Uterus (tissue), 4 donors: ENCODE measurements at places on chromosomes 4 and X. TPM values are rescaled to one million over a fixed set of nuclear protein-coding genes. Genes with fewer than 3 reads are reported as not detected.

DNA sequence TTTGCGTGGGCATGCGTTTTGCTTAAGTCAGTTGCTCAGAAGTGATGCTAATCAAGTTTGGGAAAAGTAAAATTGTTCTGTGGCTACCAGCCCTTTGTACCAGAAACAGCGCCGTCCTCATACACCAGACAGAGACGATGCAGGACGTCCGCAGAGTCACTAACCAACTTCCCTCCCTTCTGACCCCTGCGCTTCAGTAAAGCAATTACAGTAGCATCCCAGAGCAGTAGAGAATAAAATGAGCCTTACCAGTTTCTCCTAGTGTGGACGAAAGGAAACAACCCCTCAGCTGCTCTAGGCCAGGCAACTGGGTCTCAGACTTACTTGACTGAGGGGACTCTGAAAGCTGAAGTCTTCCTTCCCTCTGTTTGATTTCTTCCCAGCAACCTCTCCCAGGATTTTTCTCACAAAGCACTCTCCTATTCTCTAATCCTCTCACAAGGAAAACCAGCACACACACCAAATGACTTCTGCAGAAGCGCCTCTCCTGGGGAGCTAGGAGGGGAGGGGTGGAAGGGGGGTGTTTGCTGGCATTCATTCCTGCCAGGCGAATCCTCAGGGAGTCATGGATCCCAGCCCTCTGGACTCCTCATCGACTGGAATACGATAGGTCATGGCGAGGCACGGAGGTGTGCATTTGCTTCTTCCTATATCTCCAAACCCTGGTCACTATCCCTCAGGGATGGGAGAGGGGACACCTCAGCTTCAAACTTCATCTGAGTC lies 56.0 kb upstream of the MID1 start:
- H3K4me3 ChIP-seq: no peak overlapping the region
- no peak overlapping the region for H3K27ac ChIP-seq
- H3K27me3 ChIP-seq: no peaks in the 10 kb centered on the region
- no peak for DNase-seq
- no peaks in the 10 kb centered on the region for H3K4me1 ChIP-seq
- H3K36me3 ChIP-seq: no peaks in the 10 kb centered on the region

GRCh38 chrX:17160975-17161374 lies 214.0 kb upstream of the NHS start:
- H3K4me3 ChIP-seq: no peak overlapping the region
- no peak overlapping the region for H3K27ac ChIP-seq
- no peaks in the 10 kb centered on the region for H3K4me1 ChIP-seq

- H3K4me3 ChIP-seq: peak overlapping the region; percentile 43
- H3K4me1 ChIP-seq: peaks cover under 1% of the 10 kb centered on the region
- peak overlapping the region; percentile 98 for H3K27ac ChIP-seq
- no peaks in the 10 kb centered on the region for H3K36me3 ChIP-seq
- no peak for DNase-seq
- H3K27me3 ChIP-seq: no peaks in the 10 kb centered on the region
Observed at GRCh38 chr4:185535612-185536410, 504 bp upstream of the PDLIM3 start.

- no peak overlapping the region for H3K4me3 ChIP-seq
- no peaks in the 10 kb centered on the region for H3K4me1 ChIP-seq
- peak; percentile 16 for DNase-seq
- H3K27me3 ChIP-seq: no peaks in the 10 kb centered on the region
- no peaks in the 10 kb centered on the region for H3K36me3 ChIP-seq
Observed at GRCh38 chr4:24143741-24144140, 253.9 kb upstream of the PPARGC1A start.

DNA sequence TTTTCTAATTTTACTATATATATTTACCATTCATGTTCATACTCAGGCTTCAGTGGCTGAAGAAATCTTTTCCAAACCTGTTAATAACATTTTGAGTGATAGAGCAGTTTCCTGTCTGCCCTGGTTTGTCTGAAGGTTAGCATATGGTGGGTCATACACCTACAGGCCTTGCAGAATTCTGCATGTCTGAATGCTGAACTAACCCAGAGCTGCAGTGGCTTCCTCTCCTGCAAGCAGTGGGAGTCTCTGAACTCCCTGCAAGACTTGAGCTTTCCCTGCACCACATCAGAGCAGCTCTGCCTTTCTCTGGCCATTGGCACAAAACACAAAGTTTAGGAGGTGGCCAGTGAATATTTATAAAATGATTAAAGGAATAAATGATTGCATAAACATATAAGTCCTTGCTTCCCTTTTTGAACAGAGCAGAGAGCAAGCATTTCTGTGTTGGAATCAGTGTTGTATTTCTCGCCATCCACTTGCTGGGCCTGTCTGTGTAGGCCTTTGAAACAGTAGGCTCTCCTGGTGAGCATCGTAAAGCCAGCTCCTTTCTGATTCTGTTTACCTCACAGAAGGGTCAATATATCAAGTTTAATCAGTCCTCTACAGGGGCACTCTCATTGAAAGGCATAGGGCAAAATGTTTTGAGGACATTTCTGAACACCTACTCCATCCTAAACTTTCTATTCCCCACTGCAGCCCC lies 15.0 kb upstream of the UNC5C start:
- H3K27ac ChIP-seq: no peak overlapping the region

DNA sequence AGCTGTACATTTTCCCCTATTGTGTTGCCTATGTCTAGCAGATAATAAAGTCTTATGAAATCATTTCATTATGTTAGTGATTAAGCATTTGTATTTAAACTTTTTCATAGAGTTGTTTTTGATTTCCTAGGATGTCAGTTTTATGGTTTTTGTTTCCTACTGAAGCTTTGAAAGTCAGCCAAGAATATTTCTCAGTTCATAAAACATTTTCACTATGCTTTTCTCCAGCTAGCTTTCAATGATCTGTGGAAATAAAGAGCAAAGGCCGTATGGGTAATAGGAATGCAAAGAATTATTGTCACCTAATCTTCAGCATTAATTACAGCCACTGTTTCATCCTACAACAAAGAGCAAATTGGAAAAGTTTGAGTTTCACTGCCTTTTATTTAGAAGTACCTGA lies 145.7 kb upstream of the NUDT6 start:
- DNase-seq: no peak
- no peak overlapping the region for H3K4me3 ChIP-seq
- no peak overlapping the region for H3K27ac ChIP-seq

GRCh38 chr4:138804711-138805110 lies 210.9 kb upstream of the NOCT start:
- no peak for DNase-seq
- H3K27me3 ChIP-seq: no peaks in the 10 kb centered on the region
- H3K4me3 ChIP-seq: no peak overlapping the region
- no peak overlapping the region for H3K27ac ChIP-seq

GRCh38 chr4:113024388-113024787 lies 25.1 kb upstream of the ANK2 start:
- no peak overlapping the region for H3K4me3 ChIP-seq
- H3K27ac ChIP-seq: no peak overlapping the region
- DNase-seq: no peak

- no peak overlapping the region for H3K27ac ChIP-seq
- H3K4me1 ChIP-seq: no peaks in the 10 kb centered on the region
- no peaks in the 10 kb centered on the region for H3K27me3 ChIP-seq
- no peak for DNase-seq
- no peak overlapping the region for H3K4me3 ChIP-seq
Observed at GRCh38 chrX:148929686-148930085, 429.3 kb downstream of the AFF2 start.

DNA sequence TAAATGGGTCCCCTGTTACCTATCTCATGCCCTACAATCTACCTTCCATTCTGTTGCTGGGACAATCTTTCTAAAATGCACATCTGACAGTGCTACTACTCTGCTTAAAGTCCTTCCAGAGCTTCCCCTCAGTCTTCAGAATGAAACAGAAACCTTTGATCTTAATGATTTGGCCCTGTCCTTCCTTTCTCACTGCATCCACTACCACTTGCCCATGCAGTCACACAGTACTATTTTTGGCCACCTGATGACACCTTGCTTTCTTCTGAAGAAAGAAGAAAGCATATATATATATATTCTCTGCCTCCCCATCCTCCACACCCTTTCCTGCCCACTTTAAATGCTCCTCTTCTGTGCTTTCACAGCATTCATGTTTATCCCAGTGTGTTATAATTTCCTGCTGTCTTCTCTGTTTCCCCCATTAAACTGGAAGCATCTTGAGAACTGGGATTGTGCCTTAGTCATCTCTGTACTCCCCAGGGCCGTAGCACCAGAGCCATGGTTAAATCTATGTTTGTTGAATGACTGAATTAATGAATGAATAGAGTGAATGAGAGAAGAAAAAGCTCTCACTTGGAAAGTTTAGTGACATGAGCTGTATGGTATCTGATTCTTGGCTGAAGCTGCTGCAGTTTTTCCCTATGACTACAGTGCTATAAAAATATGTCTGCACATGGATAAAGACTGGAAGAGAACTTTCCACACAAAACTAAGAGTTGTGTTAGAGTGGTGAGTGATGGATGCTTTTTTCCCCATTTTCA lies 56.2 kb downstream of the RTL9 start:
- no peaks in the 10 kb centered on the region for H3K27me3 ChIP-seq
- no peak for DNase-seq
- H3K27ac ChIP-seq: no peak overlapping the region
- H3K36me3 ChIP-seq: no peaks in the 10 kb centered on the region

Gene DGKQ
- 12.7 TPM for total RNA-seq

Gene HPSE
- total RNA-seq: 1.3 TPM

DNA sequence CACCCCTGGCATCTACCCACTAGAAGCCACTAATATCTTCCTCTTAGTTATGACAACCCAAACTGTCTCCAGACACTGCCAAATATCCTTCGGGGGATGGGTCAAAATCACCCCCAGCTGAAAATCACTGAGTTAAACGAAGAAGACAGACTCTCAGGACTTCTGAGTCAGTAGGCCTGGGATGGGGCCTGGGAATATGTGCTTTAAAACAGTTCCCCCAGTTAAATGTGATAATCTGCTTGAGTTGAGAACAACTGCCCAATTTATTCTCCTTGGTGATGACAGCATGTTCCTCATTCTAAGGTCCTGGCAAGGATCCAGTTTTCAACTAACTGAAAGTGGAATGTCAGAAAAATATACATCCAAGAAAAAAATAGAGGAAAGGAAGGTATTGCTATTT lies 52.4 kb downstream of the CBLL2 start:
- no peaks in the 10 kb centered on the region for H3K4me1 ChIP-seq
- H3K4me3 ChIP-seq: no peak overlapping the region
- H3K36me3 ChIP-seq: no peaks in the 10 kb centered on the region
- no peak overlapping the region for H3K27ac ChIP-seq
- no peaks in the 10 kb centered on the region for H3K27me3 ChIP-seq

GRCh38 chrX:10156199-10157031 lies at the start of gene CLCN4:
CLCN4 (plus strand) TSS chrX:10156975; CDS start chrX:10185033, 28,058 bp downstream.
- H3K4me3 ChIP-seq: no peak within 1 kb of the TSS
- H3K27ac ChIP-seq: peak within 1 kb of the TSS; percentile 51

Gene MAGEA10
- total RNA-seq: not detected

Gene ZCCHC12
- 40.8 TPM for total RNA-seq

DNA sequence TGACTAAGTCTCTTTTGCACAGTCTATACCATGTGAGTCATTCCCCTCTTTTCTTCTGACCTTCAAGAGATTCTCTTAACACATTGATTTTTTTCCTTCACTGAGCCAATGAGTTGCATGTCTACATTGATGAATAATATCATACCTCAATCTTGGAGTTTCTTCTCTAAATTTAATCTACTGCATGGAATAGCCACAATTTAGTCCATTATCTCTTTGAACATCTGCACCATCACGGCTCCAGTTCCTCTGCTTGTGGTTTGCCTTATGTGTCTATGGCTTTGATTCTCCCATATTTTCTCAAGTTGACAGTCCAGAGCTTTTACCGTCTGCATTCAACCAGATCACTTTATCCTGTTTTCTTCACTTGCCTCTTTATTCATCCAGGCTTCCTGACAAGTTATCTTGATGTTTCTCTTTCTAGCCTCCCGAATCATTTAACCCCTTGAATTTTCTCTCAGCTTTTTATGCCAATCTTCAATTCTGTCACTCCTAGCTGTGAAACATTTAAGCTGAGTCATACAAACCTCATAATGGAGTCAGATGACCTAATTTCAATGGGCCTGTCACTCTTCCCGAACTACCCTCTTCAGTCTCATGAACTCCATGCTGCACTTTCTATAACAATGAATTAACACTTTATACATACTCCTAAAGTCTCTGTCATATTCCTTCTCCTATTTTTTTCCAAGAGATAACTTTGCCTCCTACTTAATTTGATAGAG lies 222.3 kb downstream of the CPE start:
- no peak overlapping the region for H3K4me3 ChIP-seq
- H3K27me3 ChIP-seq: no peaks in the 10 kb centered on the region
- DNase-seq: no peak
- H3K27ac ChIP-seq: no peak overlapping the region
